ENCODE measurements at places on chromosomes 6 and 20.

DNA sequence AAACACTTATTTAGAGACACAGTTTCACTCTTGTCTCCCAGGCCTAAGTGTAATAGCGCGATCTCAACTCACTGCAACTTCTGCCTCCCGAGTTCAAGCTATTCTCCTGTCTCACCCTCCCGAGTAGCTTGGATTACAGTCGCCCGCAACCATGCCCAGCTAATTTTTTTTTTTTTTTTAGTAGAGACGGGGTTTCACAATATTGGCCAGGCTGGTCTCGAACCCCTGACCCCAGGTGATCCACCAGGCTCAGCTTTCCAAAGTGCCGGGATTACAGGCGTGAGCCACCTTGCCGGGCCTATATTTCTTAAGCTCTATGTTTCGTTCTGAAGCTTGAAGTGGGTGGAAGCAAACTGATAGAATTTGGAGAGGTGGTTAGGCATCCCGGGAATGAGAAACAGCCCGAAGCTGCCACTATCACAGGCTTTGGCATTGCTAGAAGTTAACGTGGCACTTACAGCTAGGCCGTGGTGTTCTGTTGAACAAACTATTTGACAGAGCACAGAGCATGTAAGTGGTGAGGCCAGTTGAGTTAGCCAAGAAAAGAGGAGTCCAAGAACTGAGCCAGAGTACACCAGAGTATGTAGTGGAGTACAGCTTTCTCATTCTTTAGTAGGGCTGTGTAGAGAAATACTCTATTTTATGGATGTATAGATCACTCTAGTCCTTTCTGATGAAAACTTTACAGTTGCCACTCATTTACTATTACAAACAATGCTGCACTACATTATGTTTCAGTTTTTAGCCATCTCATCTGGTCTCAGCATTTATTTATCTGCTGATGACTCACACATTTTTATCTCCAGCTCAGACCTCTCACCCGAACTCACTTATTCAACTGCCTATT is 62.0 kb upstream of the HFE start:
- DNase-seq = no peak

- DNase-seq = peak; percentile 83
Measured at GRCh38 chr20:39268981-39269461, 306.9 kb downstream of the DHX35 start.

DNA sequence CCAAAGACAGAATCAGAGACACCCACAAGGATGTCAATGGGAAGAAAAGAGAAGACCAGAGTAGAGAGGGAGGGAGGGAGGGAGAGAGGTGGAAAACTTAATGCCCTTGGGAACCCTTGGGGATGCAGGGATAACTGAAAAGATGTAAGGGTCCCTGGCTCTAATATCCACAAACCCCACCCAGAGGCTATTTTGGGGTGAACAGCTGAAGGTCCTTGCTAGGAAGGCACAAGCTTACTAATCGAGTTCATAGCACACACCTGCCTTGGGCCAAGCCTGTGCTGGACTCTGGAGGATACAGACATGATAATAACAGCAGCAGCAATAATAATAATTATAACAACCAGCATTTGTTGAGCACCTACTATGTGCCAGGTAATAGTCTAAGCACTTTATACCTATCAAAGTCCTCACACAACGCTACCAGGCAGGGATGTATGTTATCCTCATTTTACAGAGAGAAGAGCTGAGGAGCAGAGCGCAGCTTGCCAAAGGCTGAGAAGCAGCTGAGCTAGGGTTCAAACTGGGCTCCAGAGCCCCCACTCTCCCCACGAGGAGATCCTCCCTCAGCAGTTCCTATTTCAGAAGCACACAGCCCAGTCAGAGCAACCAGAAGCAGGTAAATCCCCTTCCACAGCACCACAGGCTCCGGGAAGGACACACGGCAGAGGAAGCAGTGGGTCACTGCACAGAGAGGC is 174.2 kb downstream of the ANKRD60 start:
- no peak for DNase-seq

GRCh38 chr6:138377844-138378243 is at the start of gene SMIM28:
Gene SMIM28 (plus strand): TSS chr6:138377905. CDS start chr6:138378073, 168 bp downstream.
- DNase-seq = no peak

GRCh38 chr6:84514089-84514971 is 250.1 kb downstream of the TBX18 start:
- no peak for DNase-seq

All from nephron progenitor cell (in vitro differentiated cells).